RPMI8226 (cell line): ENCODE measurements at places on chromosomes 3 and 15.

DNA sequence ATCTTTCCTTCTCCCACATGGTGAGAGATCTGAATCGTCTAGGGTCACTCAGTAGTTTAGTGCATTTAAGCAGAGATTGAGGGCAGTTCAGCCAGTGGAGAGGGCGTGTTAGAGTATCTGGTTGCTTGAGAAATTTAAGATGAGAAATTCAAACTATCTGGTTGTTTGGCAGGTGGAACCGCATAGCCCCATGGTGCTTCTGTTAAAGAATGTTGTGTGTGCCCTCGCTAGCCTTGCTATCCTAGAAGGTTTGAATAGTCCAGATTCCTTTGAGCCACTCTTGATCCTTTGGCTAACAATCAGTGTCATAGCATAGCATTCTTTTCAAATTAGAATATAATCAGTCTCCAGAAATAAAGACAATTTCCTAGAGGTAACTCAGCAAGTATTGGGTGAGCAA lies 32.1 kb downstream of the ABHD17C start:
- DNase-seq: no peak

- no peak for DNase-seq
Measured at GRCh38 chr3:3101660-3102458, 8.3 kb downstream of the IL5RA start.

GRCh38 chr3:71010726-71011455 lies 572.6 kb downstream of the FOXP1 start:
- DNase-seq: peak; percentile 4

- no peak for DNase-seq
Measured at GRCh38 chr3:69451594-69451993, 65.7 kb upstream of the FRMD4B start.

DNA sequence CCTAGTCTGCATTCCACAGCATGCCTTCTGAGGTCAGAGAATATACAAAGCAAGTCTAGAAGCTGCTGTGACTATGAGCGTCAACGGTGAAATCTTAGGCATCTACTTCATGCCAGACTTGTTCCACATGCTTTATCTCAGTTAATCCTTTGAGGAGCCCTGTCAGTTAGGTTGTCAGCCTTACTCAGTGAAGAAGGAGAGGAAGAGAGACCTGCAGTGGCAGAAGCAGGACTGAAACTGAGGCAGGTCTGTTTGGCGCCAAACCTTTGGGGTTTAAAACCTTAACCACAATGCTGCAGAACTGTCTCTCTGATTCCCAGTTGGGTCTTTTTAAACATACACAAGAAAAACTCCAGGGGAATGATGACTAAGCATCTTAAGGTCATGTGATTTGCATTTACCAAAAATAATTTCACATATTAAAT lies 139.0 kb upstream of the LIPC start:
- DNase-seq: peak; percentile 62

GRCh38 chr15:62306851-62307504 lies 141.9 kb upstream of the C2CD4B start:
- peak; percentile 83 for DNase-seq

DNA sequence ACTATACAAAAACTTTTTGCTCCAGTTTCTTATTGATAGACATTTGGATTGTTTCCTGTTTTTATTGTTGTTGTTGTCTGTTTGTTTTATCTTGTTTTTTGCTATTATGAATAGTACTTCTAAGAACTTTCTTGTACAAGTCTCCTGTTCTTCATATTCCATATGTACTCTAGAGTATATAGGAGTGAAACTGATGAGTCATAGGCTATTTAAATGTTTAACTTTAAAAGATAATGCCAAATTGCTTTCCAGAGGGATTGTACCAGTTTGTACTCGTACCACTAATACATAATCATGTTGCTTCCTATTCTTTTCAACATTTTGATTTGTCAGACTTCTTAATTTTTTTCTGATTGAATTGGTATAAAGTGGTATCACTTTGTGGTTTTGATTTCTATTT lies 19.6 kb downstream of the LRRC49 start:
- no peak for DNase-seq

- DNase-seq: peak; percentile 47
Measured at GRCh38 chr3:120093119-120093910, 932 bp downstream of the GSK3B start.

DNA sequence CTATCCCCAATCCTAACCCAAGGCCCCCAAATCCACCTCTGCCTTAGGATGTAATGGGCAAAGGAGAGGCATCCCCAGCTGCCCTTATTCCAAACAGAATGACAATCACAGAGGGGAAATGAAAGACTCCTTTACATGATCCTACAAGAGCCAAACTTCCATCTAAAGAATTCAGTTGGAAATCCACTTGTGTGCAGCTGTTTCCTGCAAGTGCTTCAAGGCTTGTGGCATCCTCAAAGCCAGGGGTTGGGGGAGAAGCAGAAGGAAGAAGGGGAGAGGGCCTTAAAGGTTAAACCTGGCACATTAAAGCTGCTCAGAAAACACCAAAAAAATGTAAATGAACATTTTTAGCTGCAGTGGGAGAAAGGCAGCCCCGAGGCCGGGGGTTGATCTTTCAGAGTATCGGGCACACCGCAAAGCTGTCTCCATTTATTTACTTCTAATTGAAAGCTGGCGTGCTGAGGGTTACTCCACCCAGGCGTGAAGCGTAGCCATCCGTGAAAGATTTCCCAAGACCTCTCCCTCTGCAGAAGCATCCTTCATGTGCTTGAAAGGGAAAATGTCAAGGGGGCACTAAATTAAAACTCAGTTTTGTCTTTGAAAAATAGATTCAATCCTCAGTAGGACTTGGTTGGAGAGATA lies 217.8 kb downstream of the SHQ1 start:
- DNase-seq: no peak

DNA sequence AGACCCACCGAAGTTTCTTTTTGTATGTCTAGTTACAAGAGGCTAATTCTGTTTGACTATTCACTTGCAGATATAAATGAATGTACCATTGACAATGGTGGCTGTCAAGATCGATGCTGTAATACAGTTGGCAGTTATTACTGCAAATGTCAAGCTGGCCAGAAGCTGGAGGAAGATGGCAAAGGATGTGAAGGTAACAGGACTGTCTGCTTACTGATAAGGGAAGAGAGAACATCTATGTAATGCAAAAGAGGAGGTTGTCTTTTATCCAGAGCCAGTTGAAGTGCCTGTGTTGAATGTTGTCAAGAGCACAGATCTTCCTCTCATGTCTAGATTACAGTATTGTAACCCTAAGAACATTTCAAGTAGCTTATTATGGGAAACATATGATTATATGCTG lies 549.5 kb upstream of the GOLIM4 start:
- no peak for DNase-seq

DNA sequence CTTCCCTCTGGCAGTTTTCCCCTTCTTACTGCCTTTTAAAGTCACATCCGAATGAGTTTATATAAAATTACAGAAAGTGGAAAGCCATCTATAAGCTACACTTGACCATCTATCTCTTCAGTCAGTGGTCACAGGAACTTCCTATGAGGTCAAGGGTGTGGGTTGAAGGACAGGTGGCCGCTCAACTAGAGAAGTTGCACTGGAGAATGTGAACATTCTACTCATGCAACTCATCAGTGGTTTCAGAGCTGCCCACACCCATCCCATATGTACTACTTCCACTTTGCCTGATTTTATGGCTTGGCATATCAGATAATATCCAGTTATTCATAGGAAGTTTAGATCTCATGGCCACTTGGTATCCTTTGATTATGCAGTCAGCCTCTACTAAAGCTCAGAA lies 57.4 kb upstream of the TMEM158 start:
- no peak for DNase-seq

DNA sequence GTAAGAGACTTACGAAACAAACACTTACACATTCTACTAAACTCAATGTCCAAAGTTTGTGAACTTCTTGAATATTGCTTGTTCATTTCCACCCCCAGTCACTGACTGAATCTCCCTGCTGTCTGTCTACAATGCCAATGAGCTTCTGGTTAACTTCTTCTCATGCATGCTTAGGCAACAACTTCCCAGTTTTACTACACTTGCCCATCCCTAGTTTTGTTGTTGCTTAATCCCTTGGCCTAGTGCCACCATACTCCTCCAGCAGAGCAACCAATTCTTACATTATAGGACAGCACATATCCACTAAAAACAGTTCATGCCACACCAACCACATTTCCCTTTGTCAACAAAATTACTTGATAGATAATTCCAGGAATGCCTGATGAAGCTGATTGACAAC lies 40.9 kb upstream of the CCR2 start:
- DNase-seq: no peak

DNA sequence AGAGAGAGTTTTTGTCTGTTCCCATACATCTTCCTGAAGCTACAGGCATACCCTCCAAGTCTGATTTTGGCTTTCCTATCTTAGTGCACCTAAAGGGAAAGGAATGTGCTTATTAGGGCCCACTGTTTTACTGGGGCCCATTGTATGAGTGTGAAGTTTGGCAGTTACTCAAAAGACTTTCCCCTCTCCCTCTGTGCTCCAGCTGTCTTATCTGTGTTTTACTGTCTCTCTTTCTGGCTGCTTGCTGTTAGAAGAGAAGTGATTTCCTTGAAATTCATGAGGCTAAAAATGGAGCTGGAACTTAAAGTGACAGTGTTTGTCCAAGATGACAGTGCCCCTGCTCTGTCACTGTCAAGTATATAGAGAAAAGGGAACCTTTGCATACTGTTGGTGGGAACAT lies 436.2 kb downstream of the OCA2 start:
- DNase-seq: no peak

DNA sequence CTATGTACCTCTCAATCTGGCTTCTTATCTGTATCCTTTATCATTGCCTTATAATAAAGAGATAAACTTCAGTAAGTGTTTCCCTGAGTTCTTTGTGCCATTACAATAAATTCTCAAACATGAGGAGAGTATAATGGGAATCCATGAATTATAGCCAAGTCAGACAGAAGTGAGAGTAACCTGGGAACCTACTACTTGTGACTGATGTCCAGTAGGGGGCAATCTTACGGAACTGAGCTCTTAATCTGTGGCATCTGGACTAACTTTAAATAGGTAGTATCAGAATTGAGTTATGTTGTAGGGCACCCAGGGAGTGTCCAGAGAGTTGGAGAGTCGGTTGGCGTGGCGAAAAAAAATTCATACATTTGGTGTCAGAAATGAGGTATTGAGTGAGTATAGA lies 542.6 kb downstream of the ZBBX start:
- DNase-seq: peak; percentile 59

DNA sequence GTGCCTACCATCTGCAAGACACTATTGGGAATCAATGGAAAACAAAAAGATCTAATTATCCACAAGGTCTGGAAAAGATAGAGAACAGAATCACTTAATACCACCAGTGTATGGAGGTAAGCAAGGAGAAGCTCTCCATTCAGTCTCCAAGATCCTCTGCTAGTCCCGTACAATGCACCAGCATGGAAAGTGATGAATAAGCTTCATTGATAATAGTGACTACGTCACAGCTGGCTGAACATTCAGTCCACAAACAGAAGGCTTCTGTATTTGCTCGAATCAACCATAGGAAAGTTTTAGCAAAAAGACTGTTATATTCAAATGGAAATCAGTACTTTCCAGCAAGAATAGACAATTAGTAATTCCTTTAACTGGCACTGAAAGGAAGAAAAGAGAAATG lies 42.9 kb downstream of the IGSF11 start:
- DNase-seq: no peak

GRCh38 chr3:139358841-139359562 lies 15.2 kb downstream of the MRPS22 start:
- no peak for DNase-seq

DNA sequence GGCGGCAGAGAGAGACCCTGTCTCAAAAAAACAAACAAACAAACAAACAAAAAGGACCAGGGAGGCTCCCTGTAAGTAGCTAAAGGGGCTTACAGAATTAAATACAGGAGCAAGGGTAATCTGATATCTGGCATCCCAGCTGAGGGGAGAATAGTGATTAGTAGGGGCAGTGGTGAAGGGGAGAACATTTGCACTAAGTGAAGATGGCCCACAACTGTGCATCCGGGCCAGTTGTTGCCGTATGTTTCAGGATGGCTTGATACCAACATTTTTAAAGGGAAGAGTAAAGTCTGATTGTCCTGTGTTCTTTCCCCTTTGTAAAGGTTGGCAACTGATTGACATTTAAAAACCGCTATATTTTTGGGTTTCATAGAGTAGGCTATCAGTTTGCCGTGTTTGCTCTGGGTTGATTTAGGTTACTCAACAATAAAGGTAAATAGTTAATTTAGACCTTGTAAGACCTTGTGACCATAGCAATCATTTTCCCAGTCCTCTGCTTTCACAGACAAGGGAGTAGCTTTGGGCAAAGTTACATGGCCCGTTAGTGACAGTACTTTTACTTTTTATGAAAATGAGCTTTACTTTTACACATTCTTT lies 167.8 kb downstream of the PTPRG start:
- DNase-seq: no peak

- no peak for DNase-seq
Measured at GRCh38 chr3:101453961-101454360, 59.1 kb downstream of the SENP7 start.

GRCh38 chr15:56758770-56759449 lies 25.6 kb upstream of the ZNF280D start:
- no peak for DNase-seq

GRCh38 chr15:67124111-67124510 lies 58.7 kb downstream of the SMAD3 start:
- DNase-seq: no peak

DNA sequence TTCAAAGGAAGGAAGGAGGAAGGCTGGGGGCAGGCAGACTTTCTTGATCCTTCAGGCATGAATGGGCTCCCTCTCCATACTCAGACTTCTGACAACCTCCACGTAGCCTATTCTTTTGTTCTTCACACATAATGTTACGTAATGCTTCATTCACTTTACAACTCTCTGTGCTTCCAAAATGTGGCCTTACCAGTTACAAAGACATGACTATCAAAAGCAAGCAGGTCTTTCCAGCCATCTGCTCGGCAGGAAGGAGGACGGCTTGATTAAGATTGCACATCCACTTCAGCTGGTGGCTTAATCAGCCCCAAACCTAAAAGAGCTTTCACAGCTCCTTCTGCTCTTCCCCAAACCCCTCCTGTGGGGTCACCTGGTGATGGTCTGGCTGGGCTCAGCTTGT lies 263.2 kb downstream of the XXYLT1 start:
- no peak for DNase-seq
